ENCODE measurements at places on chromosomes 2 and 18.

DNA sequence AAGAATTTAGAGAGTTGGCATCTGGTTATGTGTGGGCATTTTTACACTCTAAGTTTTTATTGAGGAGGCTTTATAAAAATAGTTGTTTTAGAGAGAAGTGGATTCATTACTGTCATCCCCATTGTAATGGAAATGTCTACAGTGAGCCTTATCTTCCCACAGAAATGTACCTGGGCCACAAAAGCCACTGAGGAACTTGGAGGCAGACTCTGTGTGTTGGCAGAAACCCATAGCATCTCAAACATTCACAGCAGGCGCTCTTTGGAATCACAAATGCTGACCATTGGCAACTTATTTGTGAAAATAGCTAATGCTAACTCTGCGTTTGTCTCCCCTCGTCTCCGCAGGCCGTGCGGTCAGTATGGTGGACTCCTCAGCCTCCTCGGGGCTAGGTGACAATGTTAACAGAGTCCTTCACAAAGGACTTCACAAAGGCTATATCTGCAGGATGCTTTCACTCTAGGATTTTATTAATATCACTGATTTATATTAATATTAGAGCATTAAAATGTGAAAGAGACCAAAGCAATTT lies 689.1 kb upstream of the POU3F3 start:
- DNase-seq = no peak

DNA sequence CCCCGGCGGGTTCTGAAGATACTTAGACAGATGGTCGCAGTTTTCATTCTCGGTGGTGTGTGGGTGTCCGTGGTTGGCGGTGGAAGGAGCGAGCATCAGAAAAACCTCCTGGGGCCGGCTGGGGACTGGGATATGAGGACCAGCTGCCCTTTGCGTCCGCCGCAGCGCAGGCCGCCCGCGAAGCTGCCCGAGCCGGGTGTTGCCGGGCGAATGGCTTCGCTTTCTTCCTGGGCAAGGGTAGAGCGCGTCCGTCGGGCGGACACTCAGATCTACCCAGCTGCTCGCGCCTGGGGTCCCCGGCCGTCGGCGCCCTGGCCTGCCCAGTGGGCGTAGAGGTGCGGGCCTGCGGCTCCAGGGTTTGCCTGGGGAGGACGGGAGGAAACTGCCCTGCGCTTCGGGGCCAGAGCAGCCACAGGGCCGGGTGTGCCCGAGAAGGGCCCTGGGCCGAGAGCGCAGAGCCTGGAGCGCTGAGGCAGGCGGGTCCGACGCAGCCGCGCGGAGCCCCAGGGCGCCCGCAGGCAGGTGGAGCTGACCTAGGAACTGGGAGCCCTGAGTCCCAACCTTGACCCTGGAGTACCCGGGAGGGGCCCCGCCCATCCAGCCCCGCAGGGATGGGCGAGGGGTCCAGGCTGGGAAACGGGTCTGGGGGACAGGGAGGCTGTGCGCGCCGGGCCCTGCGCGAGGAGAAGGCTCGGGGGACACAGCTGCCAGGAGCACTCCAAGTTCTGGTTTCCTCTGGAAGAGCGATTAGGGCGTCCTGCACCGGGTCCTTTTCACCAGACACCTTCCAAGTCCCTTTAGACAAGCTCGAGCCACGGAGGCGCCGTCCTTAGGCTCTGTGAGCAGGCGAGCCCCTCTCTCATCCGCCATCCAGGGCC lies 1.3 kb downstream of the TWIST2 start:
- DNase-seq = no peak

DNA sequence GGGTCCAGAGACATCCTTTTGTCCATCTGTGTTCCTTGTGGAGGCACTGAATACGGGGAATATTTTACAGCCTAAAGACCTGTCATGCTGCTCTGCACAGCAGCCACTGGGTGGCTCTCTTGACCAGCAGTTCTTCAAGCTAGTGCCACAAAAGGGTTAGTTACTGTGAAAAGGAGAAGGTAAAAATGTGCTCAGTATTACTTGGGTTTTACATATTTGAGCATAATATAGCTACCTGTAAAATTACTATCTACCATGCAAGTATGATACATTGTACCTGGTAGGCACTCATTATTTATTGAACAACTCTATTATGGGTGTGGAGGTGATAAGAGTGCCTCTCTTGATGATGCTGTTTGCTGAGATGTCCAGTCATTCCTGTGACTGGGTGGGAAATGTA lies 23.6 kb downstream of the FZD5 start:
- no peak for DNase-seq

DNA sequence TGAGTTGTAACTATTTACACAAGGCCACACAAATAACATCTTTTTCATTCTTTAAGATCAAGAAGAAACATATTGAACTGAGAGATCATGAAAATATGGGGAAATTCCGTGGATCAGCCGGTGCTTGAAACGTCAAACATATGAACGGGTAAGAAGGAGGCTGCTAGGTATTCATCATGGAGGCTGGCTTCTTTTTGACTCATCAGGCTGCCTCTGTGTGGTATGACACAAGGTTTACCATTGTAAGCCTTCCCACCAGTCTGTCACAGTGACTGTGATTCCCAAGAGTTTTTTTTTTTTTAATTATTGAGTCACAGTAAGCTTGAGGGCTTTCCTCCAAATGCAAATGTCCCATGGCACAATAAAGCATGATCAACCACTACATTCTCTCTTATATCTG lies 506.9 kb downstream of the BCL11A start:
- no peak for DNase-seq

GRCh38 chr2:62724886-62725711 lies 19.6 kb downstream of the EHBP1 start:
- no peak for DNase-seq

DNA sequence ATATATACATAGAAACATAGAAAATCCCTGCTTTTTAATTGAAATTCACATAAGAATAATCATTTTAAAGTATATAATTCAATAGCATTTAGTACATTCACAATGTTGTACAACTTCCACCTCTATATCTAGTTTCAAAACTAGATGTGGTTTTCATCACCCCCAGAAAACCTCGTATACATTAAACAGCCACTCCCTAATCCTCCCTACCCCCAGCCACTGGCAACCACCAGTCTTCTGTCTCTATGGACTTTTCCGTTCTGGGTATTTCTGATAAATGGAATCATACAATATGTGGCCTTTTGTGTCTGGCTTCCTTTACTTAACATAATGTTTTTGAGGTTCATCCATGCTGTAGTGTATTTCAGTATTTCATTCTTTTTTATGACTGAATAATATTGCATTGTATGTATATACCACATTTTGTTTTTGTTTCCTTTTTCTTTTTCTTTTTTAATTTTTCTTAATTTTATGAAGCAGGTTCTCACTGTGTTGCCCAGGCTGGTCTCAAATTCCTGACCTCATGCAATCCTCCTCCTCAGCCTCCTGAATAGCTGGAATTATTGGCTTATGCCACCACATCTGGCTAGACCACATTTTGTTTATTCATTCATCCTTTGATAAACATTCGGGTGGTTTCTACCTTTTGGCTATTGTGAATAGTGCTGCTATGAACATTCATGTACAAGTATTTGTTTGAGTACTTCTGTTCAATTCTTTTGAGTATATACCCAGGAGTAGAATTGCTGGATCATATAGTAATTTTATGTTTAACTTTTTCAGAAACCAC lies 50.6 kb upstream of the RNF152 start:
- DNase-seq = no peak

DNA sequence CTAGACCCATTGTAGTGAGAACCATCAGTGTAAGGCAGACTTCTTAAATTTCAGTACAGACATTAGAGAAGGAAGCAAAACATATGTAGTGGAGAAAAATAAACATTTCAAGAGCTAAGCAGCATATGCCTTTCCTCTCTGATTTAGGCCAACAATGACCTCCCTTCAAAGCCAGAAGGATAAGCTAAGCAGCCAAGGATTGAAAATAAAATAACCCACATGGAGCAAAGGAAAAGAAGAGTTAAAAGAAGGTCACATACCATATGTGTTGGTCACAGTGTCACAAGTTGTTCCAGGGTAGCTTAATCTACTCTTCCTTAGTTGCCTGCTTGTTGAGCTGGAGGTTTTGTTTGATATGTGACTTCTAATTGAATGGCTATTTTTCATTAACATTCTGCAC lies 15.6 kb upstream of the LAMA1 start:
- DNase-seq = peak; percentile 15

DNA sequence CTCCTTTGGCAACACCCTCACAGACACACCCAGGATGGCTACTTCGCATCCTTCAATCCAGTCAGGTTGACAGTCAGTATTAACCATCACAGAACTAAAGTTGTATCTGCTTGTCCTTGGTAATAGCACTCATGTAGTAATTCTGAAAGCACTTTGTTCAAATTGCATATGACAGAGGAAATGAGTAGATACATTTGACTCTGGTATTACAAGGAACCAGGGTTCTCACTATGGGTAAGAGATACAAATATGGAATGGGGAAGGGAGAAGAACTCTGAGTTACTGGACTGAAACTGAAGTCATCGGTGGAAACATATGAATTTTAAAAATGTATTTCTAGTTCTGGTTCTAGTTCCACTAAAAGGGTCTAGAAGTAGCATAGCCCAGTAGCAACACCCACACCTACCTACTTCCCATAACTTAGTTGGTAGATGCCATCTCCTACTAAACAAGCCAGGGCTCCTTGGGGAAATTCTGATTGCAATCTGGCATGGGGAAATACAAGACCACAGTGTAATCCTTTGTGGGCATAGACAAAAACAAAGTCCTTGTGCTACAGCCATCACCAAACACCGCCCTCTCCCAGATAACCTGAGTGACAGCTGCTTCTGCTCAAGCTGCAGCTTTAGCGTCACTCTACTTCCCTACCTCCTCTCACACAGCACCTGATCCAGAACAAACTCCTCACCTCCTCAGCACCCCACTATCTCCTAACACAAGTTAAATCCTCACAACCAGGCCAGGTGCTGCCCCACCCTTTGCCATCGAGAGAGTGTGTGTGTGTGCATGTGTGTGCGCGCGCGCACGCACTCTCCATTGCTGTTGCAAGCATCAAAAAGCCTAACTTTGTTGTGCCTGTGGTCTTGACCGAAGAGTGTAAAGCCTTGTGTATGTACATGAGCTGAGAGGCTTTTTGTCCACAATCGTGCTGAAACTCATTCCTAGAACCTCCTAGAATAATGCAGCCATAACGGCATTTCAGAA lies 31.4 kb upstream of the CD226 start:
- no peak for DNase-seq

DNA sequence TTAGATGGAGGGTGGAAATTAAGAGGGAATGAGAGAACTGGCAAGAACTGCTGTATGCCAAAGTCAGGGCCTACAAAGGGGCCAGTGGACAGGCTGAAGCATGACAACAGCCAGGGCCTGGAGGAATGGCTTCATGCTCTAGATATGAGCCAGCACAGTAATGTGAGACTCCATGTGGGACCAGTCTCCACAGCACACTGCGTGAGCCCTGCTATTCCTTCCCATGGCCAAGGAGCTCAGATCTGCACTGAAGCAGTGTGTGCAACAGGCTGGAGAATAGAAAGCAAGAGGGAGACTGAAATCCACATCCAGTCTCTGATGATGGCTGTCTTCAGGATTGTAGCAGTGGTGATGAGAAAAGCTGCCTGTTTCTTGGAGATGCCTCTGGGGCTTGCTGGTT lies 162.8 kb downstream of the TPGS2 start:
- no peak for DNase-seq

DNA sequence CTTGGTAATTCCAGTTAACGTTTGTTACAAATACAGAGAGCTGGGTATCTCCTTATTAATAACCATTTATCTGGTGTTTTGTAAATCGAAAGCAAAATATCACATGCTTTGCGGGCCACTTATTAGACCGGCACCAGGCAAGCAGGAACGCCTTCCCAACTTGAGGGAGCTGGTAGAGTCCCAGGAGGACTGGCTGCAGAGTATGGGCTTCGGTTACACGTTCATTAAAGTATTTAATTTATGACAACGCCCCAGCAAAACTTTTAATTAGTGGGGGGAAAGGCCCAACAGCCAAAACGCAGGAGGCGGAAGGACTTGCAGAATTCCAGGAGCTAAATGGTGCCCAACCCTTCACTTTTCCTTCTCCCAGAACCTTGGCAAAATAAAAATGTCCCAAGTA lies 3.7 kb downstream of the SMAD7 start:
- DNase-seq = no peak

DNA sequence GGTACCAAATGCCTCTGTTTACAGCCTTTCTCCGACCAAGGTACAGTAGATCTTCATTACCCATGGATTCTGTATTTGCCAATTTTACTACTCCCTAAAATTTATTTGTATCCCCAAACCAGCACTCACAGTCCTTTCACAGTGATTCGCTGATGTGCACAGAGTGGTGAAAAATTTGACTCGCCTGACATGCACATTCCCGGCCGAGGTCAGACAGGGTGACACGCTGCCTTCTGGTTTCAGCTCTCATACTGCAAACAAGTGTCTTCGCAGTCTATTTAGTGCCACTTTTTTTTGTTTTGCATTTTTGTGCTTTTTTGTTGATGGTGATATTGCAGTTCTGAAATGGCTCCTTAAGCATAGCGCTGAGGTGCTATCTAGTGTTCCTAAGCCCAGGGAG lies 71.0 kb downstream of the MAPK4 start:
- DNase-seq = no peak

DNA sequence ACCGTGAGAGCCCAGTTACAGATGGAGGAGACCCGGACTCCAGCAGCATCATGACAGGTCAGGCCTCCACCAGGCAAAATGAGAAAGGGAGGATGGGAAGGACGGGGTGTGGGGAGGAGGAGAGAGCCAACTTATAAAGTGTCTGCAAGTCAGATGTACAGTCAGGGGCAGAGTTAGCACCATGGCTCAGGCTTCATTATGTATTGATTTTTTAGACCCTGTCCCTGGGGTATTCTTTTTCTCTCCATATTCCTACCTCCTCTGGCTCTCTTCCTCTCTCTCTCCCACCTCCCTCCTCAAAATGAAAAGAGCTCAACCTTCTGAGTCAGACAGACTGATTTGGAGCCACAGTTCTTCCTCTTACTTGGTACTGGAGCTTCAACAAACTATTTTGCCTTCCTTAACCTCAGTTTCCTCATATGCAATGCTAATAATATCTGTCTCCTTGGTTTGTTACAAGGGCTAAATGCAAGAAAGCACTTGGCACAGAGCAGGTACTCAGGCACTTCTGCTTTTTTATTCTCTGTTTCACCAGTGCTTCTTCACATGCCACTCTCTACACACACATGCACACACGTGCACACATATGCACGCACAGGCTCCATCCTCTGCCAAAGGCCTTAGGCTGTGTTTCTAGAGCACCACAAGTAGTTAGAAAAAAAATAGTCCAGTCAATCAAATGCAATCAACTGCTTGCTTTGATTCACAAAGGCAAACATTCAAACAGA lies 92.3 kb upstream of the PKDCC start:
- DNase-seq = no peak

DNA sequence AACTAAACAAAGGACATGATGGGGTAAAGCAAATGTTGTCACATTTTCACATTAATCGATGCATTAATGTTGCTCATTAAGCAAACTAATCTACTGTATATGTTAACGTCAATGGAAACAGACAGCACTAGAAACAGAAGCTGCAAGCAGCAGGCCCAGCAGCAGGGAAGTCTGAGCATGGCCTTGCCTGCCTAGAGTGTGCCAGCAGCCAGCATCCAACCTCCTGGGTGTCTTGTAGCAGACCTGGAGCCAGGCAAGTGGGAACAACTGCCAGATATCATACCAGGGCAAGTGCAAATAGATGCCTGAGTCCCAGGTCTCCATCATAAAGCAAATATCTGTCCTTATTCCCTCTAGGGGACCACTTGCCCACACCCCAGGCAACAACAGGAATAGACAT lies 319.0 kb downstream of the LRRTM1 start:
- no peak for DNase-seq

- DNase-seq = no peak
Observed at GRCh38 chr2:104914509-104914908, 60.6 kb downstream of the POU3F3 start.
